ENCODE measurements at places on chromosomes 5 and 9.
A peak's percentile ranks its signal among the peaks of the same experiment; 100 is the strongest.

GRCh38 chr5:79475152-79475466, 38.8 kb downstream of the HOMER1 start:
- no peak for DNase-seq

DNA sequence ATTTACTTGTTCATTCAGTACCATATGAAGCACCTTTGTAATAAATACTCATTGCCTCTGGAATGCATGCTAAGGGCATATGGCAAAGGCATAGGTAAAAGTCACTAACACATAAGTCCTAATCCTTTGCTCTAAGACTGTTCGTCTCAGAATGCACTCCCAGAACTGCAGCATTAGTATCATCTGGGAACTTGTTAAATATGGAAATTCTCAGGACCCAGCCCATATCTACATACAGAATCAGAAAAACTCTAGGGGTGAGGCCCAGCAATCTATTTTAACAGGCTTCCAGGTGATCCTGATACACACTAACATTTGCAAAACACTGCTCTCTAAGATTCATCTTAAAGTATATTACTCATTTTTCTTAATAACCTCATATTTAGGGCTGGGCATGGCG, 113.8 kb upstream of the CDH6 start:
- no peak for DNase-seq

DNA sequence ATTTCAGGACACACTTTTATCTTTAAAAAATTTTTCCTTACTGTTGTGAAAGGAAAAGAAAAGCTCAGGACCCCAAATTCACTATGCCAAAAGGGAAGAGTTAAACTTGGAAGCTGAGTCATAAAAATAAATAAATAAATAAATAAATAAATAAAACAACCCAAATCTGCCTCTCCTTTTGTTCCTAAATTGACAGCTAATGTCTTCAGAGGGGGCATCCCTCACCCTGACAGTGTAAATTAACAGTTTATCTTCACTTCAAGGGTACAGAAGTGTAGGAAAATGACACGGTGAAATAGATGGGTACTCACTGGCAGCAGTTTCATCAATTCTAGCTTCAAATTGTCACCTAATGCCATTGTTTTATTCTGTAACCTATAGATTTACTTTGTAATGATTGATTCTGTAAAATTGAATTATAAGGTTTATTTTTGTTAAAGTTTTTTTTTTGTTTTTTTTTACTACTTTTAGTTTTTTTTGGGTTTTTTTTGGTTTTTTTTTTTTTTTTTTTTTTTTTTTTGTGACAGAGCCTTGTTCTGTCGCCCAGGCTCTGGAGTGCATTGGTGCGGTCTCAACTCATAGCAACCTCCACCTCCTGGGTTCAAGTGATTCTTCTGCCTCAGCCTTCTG, 18.5 kb upstream of the ANXA1 start:
- DNase-seq: no peak

DNA sequence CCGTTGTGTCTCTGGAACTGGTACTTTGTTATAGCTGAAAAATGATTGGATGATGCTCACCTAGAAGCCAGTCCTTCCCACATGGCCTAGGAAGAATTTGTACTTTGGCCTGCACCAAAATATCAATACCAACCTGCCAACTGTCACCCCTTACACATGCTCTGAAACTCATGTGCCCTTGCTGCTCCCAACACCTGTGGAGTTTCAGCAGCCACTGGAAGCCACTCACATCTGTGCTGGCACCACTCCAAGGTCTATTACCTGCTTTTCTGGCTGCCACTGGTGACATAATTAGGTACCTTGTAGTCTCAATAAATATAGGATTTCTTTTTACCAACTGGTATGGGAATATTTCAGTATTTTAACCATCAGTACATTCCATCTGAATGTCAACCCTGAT, 363.6 kb downstream of the SH3GL2 start:
- DNase-seq: no peak

GRCh38 chr5:893711-894110, 1.0 kb downstream of the TRIP13 start:
- no peak for DNase-seq

DNA sequence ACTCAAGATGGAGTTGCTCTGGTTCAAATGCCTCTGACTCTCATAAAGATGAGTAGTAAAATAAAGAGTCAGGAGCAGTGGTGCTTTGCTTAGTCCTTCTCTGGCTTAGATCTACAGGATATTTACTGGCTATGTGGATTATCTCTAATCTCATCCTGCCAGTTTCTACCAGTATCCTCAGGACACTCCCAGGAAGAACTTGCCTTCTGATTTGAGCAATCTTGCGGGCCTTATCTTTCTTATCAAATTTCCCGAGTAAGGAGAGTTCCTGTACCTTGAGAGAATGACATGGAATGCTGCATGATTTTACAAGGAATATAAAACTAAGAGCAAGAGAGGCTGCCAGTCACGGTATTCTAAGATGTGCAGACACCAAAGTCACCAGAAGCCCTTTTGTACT, 364.0 kb downstream of the ARHGEF28 start:
- DNase-seq: no peak

GRCh38 chr9:134666208-134666607, 24.6 kb downstream of the COL5A1 start:
- no peak for DNase-seq

- DNase-seq: no peak
Observed at GRCh38 chr5:59092758-59093157, 509.9 kb downstream of the RAB3C start.

GRCh38 chr5:116145416-116145815, 60.6 kb downstream of the COMMD10 start:
- no peak for DNase-seq

DNA sequence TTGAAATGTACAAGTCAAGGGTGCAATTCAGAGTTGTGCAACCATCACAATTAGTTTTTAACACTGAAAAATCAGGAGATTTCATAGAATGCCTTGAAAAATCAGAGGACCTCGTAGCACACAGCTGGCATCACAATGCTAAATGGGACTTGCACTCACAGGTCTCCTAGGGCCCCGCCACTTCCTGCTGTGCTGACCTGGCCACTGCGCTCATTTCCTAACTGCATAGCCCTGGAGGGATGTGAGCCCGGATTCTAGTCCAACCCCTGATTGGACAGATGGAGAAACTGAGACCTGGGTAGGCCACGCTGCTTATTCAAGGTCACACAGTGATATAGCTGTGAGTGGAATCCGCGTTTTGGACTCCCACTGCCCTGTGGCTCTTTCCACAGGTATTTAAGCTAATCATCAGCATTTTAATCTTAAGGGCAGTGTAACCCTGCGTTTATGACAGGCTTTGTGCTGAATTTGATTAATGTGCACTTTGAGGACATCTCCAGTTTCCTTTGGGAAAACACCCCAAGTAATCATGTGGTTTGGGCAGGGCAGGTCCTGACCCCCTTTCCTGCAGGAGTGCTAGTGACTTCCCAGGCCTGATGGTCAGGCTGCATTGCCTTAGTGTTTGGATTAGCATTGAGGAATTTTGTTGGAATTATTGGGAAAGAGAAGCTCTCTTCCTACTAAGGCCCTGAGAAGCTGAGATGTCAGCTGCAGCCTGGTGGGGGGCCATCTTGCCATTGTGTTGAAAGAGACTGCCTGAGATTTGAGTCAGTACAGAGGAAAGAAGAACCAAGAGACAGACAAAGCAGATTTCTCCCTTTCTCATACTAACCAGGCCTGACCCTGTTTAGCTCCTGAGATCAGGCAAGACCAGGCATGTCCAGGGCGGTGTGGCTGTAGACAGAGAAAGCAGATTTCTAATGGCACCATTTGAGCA, 36.2 kb downstream of the STC2 start:
- DNase-seq: no peak

DNA sequence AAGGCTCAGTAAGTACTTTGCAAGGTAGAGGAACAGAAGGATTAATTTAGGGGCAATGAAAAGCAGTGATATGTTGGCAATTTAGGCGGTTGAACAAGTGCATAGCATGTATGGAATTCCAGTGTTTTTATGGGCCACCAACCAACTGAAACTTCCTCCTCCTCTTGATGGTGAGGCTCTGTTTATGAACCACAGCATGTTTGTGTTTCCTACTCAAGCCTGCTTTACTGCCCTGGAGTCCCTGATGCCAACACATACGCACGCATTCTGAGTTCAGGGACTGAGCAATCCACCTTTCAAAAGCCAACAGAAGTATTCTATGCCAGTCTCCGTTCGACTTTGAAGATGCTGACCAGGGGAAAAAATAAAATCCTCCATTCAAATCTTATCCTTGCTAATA, 417.5 kb downstream of the EFNA5 start:
- no peak for DNase-seq

- no peak for DNase-seq
Observed at GRCh38 chr5:170760113-170760512, 23.4 kb upstream of the GABRP start.

- DNase-seq: no peak
Observed at GRCh38 chr5:24646915-24647314, 2.1 kb upstream of the CDH10 start.

GRCh38 chr5:143716881-143717280, 95.1 kb upstream of the HMHB1 start:
- no peak for DNase-seq

- DNase-seq: no peak
Observed at GRCh38 chr5:135979510-135979909, 24.7 kb upstream of the LECT2 start.

DNA sequence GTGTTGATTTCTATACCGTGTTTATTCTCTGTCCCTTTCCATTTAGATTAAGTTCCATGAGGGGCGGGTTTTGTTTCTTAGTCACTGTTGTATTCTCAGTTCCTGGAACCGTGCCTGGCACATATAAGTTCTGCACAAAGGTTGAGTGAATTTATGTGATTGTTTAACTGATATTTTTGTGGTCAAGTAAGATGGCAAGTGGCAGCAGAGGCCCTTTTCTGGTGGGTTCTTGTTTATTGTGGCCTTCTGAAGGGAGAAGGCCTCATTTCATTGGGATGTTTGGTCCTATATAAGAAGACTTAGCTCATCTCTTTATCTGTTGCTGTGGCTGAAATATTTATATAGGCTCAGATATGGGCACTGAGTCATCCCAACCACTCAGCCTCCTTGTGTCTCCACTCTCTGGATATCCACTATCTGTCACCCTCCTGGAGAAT, 262.5 kb downstream of the PSAT1 start:
- DNase-seq: no peak

DNA sequence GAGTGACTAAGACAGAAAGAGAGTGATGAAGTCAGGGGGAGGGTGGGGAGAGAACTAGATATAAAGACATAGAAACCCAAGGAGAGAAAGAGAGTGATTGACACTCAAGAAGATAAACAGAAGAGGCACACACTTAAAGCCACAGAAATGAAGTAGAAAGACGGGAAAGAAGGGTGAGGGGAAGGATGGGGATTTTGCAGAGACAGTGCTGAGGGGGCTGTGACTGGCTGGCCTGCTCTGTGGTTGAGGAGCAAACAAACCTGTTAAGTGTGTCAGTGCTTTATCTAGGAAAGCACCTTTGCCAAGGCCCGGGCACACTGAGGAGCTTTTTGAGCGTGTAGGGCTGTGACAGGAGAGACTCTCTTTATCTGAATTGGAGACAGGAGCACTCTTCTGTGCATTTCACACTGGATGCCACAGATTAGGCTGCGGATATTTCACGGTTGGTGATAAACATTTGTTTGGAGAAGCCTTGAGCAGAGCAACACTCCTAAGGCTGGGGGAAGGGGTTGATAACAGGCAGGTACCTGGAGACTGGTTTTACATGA, 109.1 kb downstream of the DOCK2 start:
- no peak for DNase-seq

GRCh38 chr9:70987986-70988385, 133.4 kb downstream of the TRPM3 start:
- DNase-seq: no peak

DNA sequence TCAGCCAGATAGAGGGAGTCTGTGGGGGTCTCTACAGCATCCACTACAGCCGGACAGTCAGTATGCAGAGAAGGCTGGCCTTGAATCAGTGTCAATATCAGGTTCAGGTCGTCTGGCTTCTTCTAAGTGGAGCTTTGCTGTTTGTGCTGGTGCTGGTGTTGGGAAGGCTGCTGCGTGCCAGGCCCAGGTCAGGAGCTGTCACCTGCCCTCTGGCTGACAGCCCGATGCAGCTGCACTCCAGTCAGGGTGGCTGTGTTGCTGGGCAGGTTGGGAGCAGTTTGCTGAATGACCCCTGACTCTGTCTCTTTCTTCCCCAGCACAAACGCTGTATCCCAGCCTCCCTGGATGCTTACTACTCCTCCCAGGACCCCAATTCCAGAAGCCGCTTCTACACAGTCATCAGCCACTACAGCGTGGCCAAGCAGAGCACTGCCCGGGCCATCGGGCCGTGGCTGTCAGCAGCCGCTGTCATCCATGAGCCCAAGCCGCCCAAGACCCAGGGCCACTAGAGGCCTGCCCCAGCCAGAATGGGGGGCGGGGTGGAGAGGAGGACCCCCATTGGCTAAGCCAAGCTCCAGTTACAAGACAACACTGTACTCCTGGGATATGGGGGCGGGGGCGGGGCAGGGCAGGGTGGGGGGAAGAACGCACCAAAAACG, 61.6 kb downstream of the NSG2 start:
- DNase-seq: no peak

- no peak for DNase-seq
Observed at GRCh38 chr5:110104726-110105669, 415.3 kb downstream of the MAN2A1 start.

GRCh38 chr9:104227108-104227507, 133.0 kb downstream of the SMC2 start:
- DNase-seq: no peak

DNA sequence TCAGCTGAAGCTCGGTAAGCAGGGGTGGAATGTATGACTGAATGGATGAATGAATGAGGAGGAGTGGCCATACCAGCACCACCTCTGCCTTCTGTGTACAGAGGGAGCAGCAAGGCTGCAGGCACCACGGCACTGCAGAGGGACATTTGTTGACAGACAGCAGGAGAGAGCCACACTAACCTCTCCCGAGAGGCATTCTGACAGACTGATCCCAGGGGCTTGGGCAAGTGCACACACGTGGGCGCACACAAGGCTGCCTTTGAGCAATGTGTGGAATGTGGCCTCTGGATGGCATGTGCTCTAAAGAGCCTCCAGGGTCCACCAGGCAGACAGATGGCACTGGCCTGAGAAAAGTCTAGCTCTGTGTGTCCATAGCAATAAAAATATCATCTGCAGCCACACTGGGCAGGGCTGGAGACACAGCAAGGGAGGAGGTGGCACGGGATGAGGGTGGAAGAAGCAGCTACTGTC, 111.8 kb downstream of the ACTL7B start:
- no peak for DNase-seq

- no peak for DNase-seq
Observed at GRCh38 chr9:74309654-74310053, 187.5 kb upstream of the RORB start.

- DNase-seq: no peak
Observed at GRCh38 chr5:41465493-41466171, 44.8 kb downstream of the PLCXD3 start.

GRCh38 chr5:149228618-149229297, 42.9 kb upstream of the AFAP1L1 start:
- peak; percentile 96 for DNase-seq

GRCh38 chr5:157164521-157164920, 1.5 kb downstream of the GARIN3 start:
- no peak for DNase-seq

- DNase-seq: no peak
Observed at GRCh38 chr5:61397238-61397637, 65.2 kb downstream of the ZSWIM6 start.
